ENCODE measurements at places on chromosomes 11 and 22.

GRCh38 chr11:69122630-69123431 is 32.9 kb upstream of the SMIM38 start:
- DNase-seq, result no peak

DNA sequence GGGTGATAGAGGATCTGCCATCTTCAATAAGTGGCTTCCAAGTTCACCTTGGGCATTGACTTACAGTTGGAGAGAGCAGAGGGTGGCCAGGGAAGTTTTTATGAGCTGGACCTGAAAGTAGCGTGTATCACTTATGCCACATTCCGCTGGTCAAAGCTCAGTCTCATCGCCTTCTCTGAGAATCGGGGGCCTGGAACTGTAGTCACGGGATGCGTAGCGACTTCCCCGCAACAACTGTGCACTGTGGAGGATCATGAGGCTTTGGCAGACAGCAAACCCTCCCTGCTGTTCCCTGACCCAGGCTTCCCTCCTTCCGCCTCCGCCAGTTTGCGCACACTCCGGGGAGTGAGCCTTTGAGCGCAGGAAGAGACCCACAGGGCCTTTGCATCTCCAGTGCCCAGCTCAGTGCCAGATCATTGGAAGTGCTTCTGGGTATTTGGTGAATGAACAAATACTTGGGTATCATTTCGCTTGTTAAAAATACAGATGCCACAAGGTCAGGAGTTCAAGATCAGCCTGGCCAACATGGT is 95.5 kb downstream of the CEP164 start:
- DNase-seq, result no peak

DNA sequence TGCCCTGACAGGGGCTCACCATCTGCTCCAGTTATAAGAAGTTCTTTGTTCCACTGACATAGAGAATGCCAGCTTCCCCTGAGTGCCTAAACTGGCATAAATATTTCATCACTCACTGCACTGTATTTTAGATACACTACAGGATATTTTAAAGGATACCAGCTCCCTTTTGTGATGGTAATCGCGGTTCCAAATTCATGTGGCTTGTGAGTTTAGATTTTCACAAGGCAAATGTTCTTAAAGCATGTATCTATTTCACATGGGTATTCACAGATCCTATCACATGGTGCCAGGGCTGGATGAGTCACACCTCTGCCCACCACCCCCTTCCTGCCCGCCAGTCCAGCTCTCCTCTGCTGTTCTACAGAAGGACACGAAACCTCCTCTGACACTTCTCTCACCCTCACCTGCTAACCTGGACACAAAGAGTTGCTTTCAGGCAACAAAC is 105.5 kb downstream of the KCNC1 start:
- no peak for DNase-seq

- no peak for DNase-seq
Measured at GRCh38 chr11:133898031-133898769, 52.9 kb upstream of the SPATA19 start.

DNA sequence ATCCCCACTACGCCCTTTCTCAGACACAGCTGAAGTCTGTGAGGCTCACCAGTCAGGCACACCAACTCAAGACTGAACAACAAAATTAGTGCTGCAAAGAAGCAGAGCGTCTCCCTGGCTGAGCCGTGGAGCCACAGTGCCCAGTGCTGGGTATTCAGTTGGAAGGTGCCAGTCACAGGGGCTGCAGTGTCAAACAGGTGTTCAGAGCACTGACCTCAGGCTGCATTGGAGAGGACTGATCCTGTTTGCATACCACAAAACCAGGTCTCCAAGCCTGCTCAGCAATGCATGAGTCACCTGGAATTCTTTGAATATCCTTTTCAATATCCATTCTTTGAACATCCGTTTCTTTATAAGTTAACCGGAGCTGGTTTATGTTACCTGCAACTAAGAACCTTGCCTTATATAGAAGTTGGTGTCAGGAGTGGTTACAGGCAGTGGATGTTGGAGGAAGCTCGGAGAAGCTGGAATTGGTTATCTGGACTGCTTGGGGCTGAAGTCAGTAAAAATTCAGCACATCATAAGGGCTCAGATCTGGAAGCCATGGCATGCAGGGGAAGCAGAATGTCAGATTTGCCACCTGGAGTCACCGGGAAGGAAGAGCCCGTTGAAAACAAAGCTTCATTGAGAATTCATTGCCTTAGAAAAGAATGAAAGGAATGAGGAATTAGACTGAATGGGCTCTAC is 30.3 kb downstream of the PDGFB start:
- DNase-seq, result no peak

DNA sequence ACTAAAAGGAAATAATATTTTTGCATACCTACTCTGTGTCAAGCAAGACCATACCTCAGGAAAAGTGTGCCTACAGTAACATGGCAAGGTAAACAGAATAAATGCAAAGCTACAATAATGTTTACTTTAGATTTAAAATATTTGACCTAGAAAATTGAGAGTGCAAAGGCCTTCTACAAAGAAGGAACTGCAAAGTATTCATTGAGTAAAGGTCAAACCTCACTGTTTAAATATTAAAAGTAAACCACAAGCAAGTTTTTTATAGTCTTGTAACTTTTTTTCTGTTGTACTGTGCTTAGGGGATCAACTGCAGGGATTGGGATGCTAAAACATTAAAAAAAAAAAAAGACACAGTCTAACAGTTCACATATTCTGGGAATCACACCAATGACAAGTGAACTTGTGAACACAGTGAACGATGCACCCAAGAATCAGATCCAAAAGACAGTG is 48.8 kb downstream of the CWF19L2 start:
- no peak for DNase-seq

GRCh38 chr11:57787920-57788702 is 26.5 kb downstream of the CTNND1 start:
- DNase-seq, result no peak

DNA sequence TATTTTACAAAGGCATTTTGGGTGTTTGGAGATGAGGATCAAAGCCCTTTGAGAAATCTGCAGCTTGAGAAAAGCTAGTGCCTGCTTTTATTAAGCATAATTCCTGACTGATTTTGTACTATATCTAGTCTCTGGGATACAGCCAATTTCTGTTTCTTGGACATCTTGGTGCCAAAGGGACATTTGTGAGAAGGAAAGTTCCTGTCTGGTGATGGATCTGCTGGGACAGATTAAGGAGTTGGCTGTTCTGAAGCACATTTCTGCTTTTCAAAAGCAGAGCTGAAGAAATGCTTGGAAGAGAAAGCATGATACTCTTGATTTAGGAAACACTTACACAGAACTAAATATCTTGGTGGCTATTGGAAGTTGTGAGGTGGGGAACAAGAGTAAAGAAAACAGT is 254.6 kb upstream of the CCDC90B start:
- DNase-seq, result no peak
